ENCODE measurements at places on chromosomes 1 and 21. TPM values are rescaled to one million over a fixed set of nuclear protein-coding genes. Genes with fewer than 3 reads are reported as not detected.

Gene NPHS2
- total RNA-seq: not detected

Gene MANEAL
- total RNA-seq: 0.74 TPM

Gene NHLH2
- not detected for total RNA-seq

Gene PRAMEF27
- not detected for total RNA-seq

DNA sequence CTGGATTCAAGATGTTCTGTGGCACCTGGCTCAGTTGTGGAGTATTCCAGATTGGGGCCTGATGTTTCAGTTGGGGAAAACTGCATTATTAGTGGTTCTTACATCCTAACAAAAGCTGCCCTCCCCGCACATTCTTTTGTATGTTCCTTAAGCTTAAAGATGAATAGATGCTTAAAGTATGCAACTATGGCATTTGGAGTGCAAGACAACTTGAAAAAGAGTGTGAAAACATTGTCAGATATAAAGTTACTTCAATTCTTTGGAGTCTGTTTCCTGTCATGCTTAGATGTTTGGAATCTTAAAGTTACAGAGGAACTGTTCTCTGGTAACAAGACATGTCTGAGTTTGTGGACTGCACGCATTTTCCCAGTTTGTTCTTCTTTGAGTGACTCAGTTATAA is 7.2 kb downstream of the FPGT start:
- H3K4me1 ChIP-seq: no peaks in the 10 kb centered on the region
- no peak overlapping the region for H3K27ac ChIP-seq
- peaks cover 33% of the 10 kb centered on the region for H3K36me3 ChIP-seq
- H3K4me3 ChIP-seq: no peak overlapping the region
- no peaks in the 10 kb centered on the region for H3K27me3 ChIP-seq

- H3K27ac ChIP-seq: no peak overlapping the region
- H3K4me3 ChIP-seq: no peak overlapping the region
- H3K27me3 ChIP-seq: peaks cover 2% of the 10 kb centered on the region
- H3K36me3 ChIP-seq: no peaks in the 10 kb centered on the region
- peaks cover 4% of the 10 kb centered on the region for H3K4me1 ChIP-seq
Observed at GRCh38 chr1:232174306-232174705, 455.6 kb downstream of the SIPA1L2 start.

DNA sequence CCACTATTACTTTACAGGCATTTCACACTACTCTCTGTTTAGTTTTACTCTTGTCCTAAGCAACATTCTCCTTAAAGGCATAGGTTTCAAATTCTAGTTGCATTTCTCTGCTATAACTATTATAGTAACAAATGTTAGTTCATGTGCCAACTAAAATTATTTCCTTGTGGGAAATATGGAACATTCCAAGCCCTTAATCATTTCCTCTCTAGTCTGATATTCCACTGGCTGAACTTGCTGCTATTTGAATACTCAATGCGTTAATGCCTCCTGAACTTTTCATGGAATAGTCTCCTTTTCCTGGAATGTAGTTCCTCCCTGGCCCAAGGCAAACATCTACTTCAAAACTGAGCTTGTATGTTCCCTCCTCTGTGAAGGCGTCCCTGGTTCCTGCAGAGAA is 19.3 kb upstream of the TBX19 start:
- no peak overlapping the region for H3K4me3 ChIP-seq
- H3K27me3 ChIP-seq: no peaks in the 10 kb centered on the region
- no peak overlapping the region for H3K27ac ChIP-seq
- DNase-seq: no peak
- H3K4me1 ChIP-seq: peaks cover 10% of the 10 kb centered on the region

DNA sequence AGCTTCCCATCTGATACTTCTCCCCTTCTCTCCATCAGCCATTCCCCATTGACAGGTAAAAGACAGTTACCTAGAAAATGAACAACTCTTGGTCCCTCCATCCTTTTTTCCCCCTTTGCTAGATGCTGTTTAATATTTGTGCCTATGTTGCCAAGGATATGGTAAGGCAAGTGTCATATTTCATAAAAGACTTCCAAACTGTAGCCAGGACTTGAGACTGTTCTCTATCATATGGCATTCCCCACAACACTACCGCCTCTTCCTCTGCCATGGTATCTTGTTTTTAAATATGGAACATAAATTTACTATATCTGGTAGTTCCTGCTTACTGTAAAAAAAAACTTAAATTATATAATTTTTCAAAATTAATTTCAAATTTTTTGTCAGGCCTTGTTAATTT is 97.2 kb downstream of the PHTF1 start:
- no peak overlapping the region for H3K4me3 ChIP-seq
- no peaks in the 10 kb centered on the region for H3K4me1 ChIP-seq
- H3K27ac ChIP-seq: no peak overlapping the region
- no peaks in the 10 kb centered on the region for H3K27me3 ChIP-seq
- DNase-seq: no peak
- no peaks in the 10 kb centered on the region for H3K36me3 ChIP-seq

- H3K36me3 ChIP-seq: no peaks in the 10 kb centered on the region
- DNase-seq: peak; percentile 37
- H3K4me3 ChIP-seq: no peak overlapping the region
- peaks cover 13% of the 10 kb centered on the region for H3K27me3 ChIP-seq
- H3K27ac ChIP-seq: no peak overlapping the region
- H3K4me1 ChIP-seq: no peaks in the 10 kb centered on the region
Observed at GRCh38 chr1:211037095-211037494, 96.9 kb downstream of the KCNH1 start.
